Activated T-cell treated with anti-CD3 and anti-CD28 coated beads, Interleukin-2, amount 50 U/mL, for 72 hours (primary cell): ENCODE measurements at places on chromosomes 4 and X.

DNA sequence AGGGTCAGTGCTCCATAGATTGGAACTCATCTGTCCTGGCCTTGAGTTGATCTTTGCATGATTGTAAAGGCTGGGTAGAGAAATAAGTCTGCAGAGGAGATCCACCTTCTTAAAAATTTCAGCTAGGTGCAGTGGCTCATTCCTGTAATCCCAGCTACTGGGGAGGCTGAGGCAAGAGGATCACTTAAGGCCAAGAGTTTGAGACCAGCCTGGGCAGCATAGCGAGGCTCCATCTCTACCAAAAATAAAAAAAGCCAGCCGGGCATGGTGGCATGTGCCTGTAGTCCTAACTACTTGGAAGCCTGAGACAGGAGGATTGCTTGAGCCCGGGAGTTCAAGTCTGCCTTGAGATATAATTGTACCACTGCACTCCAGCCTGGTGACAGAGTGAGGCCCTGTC lies 476 bp upstream of the CXCR3 start:
- DNase-seq: no peak

DNA sequence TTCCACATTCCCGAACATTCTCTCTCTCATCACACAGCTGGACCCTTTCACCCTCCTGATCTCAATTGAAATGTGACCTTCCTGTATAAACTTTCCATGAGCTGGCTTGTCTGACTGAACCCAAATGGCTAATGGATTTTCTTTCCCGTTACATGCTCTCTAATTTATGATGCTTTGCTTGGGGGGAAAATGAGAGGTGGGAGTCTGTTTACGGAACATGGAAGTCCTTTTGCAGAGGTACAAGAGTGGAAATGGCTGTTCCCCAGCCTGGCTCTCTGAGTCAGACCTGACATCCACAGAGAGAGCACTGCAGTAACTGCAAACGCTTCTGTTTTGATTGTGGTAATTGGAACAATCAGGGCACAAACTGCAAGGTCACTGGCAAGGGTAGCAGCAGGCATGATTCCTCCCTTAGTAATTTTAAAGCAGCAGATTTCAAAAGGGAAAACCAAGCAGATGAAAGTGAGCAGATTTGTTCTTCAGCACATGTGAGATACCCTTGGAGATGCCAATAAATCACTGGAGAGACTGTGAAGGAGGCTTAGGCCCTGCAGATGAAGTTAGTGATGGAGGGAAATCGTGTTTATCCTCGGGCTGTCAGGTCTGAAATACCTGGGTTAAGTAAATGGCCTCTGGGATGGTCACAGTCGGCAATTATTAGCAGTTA lies 83.9 kb downstream of the SNCA start:
- DNase-seq: no peak

DNA sequence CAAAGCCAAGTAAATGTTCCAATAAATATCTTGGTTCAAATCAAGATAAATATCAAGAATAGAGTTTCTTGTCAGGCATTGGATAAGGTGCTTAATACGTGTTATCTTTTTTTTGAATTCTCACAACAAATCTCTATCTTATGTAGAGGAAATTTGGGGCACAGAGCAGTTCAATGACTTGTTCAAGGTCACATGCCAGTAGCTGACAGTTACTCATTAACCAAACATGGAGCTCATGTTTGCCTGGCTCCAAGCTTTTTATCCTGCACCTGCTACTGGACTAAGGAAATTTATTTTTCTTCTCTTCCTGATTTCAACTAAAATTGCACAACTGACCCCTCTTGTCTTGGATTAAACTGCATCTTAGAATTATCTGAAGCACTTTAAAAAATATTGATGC lies 76.3 kb downstream of the ATP10D start:
- DNase-seq: no peak

- no peak for DNase-seq
Observed at GRCh38 chr4:170818786-170819185, 729.0 kb upstream of the AADAT start.
